A172 (cell line): ENCODE measurements at places on chromosomes 12 and 14. TPM values are rescaled to one million over a fixed set of nuclear protein-coding genes. Genes with fewer than 3 reads are reported as not detected.

DNA sequence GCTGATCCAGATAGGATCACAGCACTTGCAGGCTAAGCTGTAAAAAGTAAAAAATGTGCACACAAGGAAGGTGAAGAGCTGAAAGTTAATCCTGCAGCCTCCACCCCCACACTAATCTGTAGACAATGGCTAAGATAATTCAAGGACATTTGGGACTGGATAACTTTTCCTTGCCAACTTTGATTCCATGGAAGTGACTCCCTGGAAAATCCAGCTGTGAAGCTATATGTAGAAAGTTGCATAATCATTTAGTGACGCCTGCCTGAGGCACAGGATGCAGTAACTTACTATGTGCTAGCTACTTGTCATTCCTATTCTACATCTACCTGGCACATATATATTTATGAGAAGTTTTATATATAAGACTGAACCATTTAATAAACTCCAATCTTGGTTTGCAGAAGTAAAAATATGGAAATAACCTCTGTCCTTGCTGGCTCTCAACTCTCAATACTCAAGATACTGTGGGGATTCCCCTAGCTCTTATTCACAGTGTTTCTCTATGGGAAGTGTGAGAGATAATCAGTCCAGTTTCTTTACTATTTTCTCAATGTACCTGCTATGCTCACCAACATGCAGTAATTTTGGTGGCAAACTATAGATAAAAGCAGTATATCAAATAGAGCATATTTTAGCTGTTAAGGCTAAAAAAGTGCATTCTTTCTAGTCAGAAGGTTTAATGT, 14.8 kb downstream of the LDHB start:
- no peak for DNase-seq

DNA sequence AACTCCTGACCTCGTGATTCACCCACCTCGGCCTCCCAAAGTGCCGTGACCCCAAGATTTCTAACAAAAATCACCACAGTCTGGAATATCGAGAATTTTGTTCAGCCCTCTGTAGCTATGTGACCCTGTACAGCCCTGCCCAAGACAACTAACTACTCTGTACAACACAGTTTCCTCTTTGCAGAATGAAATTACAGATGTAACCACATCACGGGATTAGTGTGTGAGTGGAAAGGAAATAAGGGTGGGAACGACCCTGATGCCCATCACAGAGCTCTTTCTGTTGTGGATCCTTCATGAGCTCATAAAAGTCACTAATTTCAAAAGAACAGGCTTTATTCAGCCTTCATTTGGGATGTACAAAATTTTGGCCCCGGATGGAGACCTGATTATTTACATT, 50.5 kb upstream of the KRR1 start:
- DNase-seq: no peak

DNA sequence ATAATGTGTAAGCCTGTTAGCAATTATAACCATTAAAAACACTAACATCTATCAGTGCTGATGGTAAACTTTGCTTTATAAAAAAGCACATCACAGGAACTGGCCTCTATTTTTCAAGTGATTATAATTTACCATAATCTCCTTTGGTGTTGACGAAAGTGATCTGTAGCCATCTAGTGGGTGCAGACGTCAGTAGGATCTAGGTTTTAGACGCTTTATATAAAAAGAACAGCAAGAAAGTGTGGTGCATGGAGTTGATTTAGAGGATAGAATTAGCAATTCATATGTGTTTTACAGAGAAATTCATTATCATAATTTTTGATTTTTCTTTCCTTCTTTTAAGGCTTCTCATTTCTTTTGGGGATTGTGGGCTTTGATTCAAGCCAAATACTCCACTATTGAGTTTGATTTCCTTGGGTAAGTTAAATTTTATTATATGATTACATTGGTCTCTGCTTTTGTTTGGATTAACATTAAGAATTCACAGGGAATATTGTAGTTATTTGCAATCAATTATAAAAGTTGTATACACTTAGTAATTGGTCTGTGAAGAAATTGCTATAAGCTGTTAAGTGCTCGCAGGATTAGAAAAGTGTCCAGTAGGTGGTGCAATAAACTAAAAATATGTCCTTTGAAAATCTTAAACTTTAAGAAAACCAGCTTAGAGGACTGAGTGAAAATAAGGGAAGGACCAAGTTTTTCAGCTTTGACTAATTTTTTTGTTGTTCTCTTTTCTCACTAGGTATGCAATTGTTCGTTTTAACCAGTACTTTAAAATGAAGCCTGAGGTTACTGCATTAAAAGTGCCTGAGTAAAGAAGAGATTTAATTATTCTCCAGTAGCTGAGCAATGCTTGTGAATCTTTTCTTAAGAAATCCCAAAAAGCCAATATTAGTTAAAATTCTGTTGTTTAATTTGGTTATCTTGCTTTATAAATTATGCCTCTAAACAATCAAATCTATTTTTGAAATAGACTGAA, 59.5 kb downstream of the ETNK1 start:
- peak; percentile 24 for DNase-seq

CFAP54 gene
- total RNA-seq: 0.96 and 4.9 TPM in 2 replicates

ADAMTS20 gene
- 0.22 TPM in 1 of 2 replicates, not detected in the other for total RNA-seq

ALDH6A1 gene
- 5.0 and 5.2 TPM in 2 replicates for total RNA-seq

NANOG gene
- total RNA-seq: not detected in 2 replicates
